Fibroblast of upper back skin (primary cell): ENCODE measurements at places on chromosomes 2 and 18.

DNA sequence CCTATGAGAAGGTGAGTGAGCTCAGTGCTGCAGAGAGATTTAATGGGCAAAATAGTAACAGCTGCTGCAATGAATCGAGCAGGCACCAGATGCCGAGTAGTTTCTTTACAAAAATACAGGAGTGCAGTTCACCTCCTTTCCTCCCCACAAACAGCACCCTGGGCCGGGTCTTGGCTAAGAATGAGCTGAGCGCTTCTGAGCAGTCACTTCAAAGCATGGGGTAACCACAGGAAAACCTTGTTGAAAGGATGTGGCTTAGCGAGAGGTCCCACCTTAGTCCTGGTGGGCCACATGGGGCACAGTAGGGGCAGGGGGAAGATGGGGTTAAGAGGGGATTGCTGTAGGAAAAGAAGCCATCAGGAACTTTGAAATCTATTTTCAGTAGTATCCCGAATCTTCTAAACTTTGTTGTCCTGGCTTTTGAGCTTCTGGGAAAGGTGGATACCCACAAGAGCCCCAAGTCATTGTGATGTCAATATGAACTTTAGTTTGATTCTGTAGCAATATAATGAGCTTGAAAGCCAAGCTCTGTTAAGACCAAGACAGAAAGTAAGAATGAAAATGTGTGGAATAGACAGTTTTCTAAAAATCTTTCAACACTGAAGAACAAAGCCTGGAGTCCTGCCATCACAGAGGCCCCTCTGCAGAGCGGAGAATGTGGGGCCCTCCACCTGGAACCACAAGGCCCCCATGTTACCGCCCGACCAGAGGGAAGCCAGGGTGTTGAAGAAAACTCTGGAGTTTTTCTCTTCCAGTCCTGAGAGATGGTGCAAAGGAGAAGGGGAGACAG, 101.0 kb upstream of the ZNF236 start:
- no peak for DNase-seq

- DNase-seq: peak; percentile 69
Observed at GRCh38 chr2:60411295-60411694, 142.2 kb downstream of the BCL11A start.

- no peak for DNase-seq
Observed at GRCh38 chr2:43192744-43193651, 33.4 kb downstream of the ZFP36L2 start.

DNA sequence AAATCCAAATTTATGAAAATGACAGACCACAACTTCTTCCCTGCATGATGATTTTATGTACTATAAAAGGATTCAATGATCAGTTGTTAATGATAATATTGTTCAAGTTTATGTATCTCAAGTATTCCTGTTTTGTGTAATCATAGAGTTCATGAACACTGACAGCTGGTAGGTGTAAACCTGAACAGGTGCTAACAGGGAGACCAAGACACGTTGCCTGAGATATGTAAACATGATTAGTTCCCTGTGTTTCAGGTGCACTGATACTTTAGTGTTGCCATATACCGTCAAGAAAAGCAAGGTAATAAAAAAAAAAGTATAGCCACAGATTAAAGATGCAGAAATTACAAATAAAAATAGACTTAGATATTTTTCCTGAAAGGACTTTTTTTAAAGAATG, 131.8 kb downstream of the BAZ2B start:
- no peak for DNase-seq

DNA sequence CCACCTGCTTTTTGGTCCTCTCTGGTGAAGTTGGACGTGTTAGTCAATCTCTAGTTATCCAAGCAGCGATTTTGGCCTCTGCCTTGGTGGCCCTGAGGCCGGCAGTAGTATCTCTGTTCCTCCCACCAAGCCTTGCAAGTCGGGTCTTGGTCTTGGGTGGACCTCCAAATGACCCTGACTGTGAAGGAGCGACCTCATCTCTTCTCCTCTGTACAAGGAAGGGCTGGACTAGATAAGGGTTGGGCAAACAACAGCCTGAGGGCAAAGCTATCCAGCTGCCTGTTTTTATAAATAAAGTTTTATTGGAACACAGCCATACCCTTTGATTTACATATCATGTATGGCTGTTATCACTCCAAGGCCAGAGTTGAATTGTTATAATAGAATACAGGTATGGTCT, 74.6 kb upstream of the FOSL2 start:
- no peak for DNase-seq

GRCh38 chr2:1421731-1422130, 8.5 kb downstream of the TPO start:
- DNase-seq: no peak

GRCh38 chr2:151789055-151789834, 39.0 kb downstream of the ARL5A start:
- no peak for DNase-seq

GRCh38 chr18:76396792-76397191, 98.2 kb downstream of the ZNF516 start:
- no peak for DNase-seq

- DNase-seq: no peak
Observed at GRCh38 chr2:174338147-174338605, 3.4 kb downstream of the SP9 start.

DNA sequence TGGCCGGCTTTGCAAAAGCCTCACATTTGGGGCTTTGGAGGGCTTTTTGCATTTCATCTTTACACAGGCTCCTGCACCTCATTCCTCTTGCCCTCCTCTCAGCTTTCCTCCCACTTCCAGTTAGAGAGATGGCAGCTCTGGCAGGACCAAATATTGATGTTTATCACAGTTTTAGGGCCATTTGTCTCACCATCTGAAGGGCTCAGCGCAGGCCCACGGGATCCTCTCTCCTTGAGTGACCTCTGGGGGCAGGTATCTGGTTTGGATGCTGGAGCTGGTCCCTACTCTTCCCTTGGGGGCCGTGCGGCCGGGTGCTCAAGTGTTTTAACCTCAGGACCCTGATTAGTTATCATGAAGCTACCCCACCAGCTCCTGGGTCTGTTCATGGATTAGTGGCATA, 19.9 kb downstream of the ATOH8 start:
- no peak for DNase-seq

- DNase-seq: no peak
Observed at GRCh38 chr2:174121612-174122011, 126.7 kb downstream of the OLA1 start.

- DNase-seq: no peak
Observed at GRCh38 chr2:173002751-173003541, 72.7 kb upstream of the MAP3K20 start.
